Activated CD4-positive, alpha-beta memory T cell treated with anti-CD3 and anti-CD28 coated beads for 36 hours (primary cell): ENCODE measurements at places on chromosomes 5 and 9. TPM values are rescaled to one million over a fixed set of nuclear protein-coding genes. Genes with fewer than 3 reads are reported as not detected.

Gene GMCL2
- total RNA-seq: not detected

Gene ZDHHC11B
- total RNA-seq: 0.67 TPM

- no peaks in the 10 kb centered on the region for H3K36me3 ChIP-seq
- no peaks in the 10 kb centered on the region for H3K27me3 ChIP-seq
- H3K27ac ChIP-seq: no peak overlapping the region
Observed at GRCh38 chr5:140591747-140592372, 27.2 kb downstream of the SLC35A4 start.

Gene ITGA2
- 2.2 TPM for total RNA-seq

DNA sequence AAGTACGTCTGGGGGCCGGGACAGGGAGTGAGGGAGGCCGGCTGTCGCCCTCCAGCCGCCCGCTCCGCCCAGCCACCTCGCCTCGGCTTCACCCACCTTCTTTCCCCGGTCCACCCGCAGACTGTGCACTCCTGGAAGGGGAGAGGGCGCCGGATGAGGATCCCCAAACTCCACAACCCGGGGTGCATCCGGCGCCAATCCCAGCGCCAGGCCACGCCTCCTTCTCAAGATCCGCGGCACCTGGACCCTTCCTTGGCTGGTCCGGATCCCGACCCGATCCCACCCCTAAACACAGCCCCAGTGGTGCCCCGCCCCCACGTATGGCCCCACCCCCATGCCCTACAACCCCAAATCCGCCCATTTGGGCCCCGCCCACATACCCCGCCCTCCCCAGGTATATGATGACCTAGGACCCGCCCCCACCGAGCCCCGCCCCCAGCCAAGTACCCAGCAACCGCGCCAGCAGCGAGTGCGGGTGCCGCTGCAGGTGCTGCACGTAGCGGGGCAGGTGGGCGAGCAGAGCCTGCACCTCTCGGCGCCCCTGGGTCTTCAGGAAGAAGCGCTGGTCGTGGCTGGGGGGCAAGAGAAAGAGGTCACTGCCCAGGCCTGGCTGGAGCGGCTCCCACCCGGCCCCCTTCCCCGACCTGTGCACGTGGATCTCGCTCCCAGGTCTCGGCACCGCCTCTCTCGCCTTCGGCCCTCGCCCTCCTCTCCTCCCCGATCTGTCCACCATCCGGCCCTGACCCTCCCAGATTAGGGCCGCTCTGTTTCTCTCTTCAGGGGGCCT is 3.2 kb downstream of the PIP5KL1 start:
- peaks cover 17% of the 10 kb centered on the region for H3K4me1 ChIP-seq
- no peak overlapping the region for H3K27ac ChIP-seq
- H3K36me3 ChIP-seq: no peaks in the 10 kb centered on the region
- H3K4me3 ChIP-seq: peak overlapping the region; percentile 70

Gene COL5A1
- total RNA-seq: 0.12 TPM

Gene ANKRD31
- total RNA-seq: 0.33 TPM

DNA sequence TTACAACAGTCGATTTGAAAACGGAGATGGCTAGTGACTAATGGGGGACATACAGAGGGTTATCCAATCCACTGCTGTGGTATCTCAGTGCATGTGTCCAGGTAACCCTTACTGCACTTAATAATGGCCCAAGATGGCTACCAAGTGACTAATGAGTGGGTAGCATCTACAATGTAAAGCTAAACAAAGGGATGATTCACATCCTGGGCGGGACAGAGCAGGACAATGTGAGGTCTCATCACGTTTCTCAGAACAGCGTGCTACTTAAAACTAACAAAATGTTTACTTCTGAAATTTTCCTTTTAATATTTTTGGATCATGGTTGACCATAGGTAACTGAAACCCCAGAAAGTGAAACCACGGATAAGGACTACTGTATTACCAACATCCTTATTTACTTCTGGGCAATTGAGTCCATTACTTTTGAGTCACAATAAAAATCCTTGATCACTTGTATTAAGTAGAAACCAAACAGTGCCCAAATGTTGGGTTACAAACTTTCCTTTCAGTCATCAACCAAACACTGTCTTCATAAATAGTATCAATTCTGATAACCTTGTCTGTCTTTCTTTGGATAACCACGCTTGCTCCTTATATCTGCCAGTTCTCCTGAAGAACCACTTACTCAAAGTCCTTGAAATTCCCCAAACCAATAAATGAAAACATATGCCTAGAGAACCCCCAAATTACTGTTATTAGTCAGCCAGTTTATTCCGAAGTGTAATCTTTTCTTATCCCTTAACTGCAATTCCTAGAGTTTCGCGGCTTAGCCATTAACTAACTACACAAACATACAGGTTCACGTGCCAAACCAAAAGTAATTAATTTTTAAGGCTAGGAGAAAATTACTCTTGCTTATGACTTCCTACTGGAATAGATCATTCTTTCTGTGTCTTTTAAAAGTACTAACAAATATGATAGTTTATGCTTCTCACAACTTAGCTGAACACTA is 59.7 kb downstream of the ELL2 start:
- H3K27me3 ChIP-seq: no peaks in the 10 kb centered on the region
- peaks cover 8% of the 10 kb centered on the region for H3K4me1 ChIP-seq
- no peak overlapping the region for H3K4me3 ChIP-seq
- DNase-seq: peak; percentile 18
- H3K27ac ChIP-seq: no peak overlapping the region
- H3K36me3 ChIP-seq: peaks cover 54% of the 10 kb centered on the region

Gene WDR31
- total RNA-seq: 1.6 TPM

- peak overlapping the region; percentile 97 for H3K27ac ChIP-seq
- H3K4me3 ChIP-seq: peak overlapping the region; percentile 58
- peaks cover 1% of the 10 kb centered on the region for H3K27me3 ChIP-seq
- no peaks in the 10 kb centered on the region for H3K36me3 ChIP-seq
Observed at GRCh38 chr9:109918339-109919163, 138.6 kb downstream of the PALM2AKAP2 start.

DNA sequence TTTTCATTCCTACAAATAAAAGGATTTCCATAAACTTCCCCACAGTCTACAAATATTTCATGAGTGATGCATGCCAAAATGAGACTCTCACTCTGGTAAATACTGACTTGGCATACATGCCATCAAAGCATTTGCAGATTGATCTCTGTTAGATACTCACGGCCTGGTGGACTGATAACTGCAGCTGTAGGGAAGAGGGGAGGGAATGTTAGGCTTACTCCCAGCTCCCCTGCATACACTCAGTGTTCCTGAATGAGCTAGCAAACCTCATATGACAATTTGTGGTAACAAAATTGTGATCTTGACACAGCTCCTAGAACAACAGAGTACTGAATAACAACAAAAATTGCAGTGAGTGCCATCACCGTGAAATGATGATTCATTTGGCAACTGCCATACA is 435.3 kb downstream of the NR2F1-AS1 start:
- no peak overlapping the region for H3K27ac ChIP-seq
- no peaks in the 10 kb centered on the region for H3K4me1 ChIP-seq
- no peaks in the 10 kb centered on the region for H3K27me3 ChIP-seq
- no peak for DNase-seq

GRCh38 chr5:1512541-1513291 is 11.0 kb downstream of the LPCAT1 start:
- H3K27ac ChIP-seq: no peak overlapping the region
- peaks cover 20% of the 10 kb centered on the region for H3K4me1 ChIP-seq
- no peaks in the 10 kb centered on the region for H3K27me3 ChIP-seq
- H3K4me3 ChIP-seq: no peak overlapping the region

- H3K27ac ChIP-seq: no peak overlapping the region
- H3K4me3 ChIP-seq: no peak overlapping the region
Observed at GRCh38 chr9:134130503-134131375, 5.1 kb upstream of the WDR5 start.

- DNase-seq: no peak
- no peaks in the 10 kb centered on the region for H3K4me1 ChIP-seq
- H3K27me3 ChIP-seq: no peaks in the 10 kb centered on the region
- H3K36me3 ChIP-seq: no peaks in the 10 kb centered on the region
- H3K27ac ChIP-seq: no peak overlapping the region
Observed at GRCh38 chr9:80555782-80556325, 984.1 kb downstream of the TLE4 start.

GRCh38 chr5:62296998-62297397 is 9.0 kb upstream of the KIF2A start:
- no peak for DNase-seq
- peaks cover 62% of the 10 kb centered on the region for H3K4me1 ChIP-seq
- H3K27me3 ChIP-seq: no peaks in the 10 kb centered on the region
- peak overlapping the region; percentile 79 for H3K27ac ChIP-seq

- H3K4me3 ChIP-seq: no peak overlapping the region
- no peak for DNase-seq
- H3K4me1 ChIP-seq: no peaks in the 10 kb centered on the region
- no peak overlapping the region for H3K27ac ChIP-seq
- H3K27me3 ChIP-seq: peaks cover 14% of the 10 kb centered on the region
- H3K36me3 ChIP-seq: no peaks in the 10 kb centered on the region
Observed at GRCh38 chr5:154544646-154545045, 66.6 kb upstream of the HAND1 start.

GRCh38 chr5:175003531-175003930 is 279.1 kb downstream of the MSX2 start:
- peaks cover 3% of the 10 kb centered on the region for H3K27me3 ChIP-seq
- H3K4me3 ChIP-seq: no peak overlapping the region
- H3K36me3 ChIP-seq: peaks cover 4% of the 10 kb centered on the region
- DNase-seq: no peak
- H3K4me1 ChIP-seq: peaks cover 13% of the 10 kb centered on the region
- no peak overlapping the region for H3K27ac ChIP-seq

DNA sequence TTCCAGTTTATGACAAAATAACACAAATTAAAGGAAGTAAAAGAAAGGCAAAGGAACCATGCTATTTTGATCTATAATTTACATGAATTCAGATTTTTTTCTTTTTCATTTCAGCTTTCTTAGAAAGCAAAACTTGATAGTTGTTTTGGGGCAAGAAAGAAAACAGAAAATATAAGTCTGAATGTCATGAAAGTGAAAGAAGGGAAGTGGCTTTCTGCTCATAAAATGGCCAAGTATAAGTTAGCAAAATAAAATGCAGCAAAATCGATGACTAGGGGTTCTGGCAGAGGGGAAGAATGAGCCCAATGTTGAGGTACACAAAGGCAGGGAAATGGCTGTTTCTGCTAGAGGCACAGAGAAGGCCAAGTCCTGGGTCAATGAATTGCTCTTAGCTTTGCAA is 3.0 kb upstream of the IFNW1 start:
- no peak for DNase-seq
- H3K36me3 ChIP-seq: peaks cover 6% of the 10 kb centered on the region
- H3K4me1 ChIP-seq: peaks cover 22% of the 10 kb centered on the region
- H3K4me3 ChIP-seq: no peak overlapping the region

DNA sequence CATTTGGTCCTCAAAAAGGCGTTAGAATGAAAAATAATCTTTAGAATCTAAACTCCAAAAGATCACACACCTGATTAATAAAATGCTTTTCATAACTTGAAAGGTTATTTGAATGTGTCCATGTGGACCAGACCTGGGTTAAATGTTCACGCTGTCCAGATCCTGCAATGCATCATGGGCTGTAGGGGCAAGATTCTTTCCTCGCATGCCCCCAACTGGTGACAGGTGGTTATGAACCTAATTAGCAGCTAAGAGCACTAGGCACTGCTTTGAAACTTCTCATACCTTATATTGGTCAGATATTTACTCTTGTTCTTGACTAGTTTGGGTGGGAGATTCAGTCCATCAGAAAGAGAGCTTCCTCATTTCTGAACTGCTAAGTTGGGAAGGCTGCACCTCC is 19.3 kb upstream of the PIP5K1B start:
- peaks cover 26% of the 10 kb centered on the region for H3K27me3 ChIP-seq
- peak; percentile 42 for DNase-seq
- H3K27ac ChIP-seq: no peak overlapping the region
- H3K4me3 ChIP-seq: no peak overlapping the region
- no peaks in the 10 kb centered on the region for H3K36me3 ChIP-seq

Gene FOXD4L3
- total RNA-seq: not detected

DNA sequence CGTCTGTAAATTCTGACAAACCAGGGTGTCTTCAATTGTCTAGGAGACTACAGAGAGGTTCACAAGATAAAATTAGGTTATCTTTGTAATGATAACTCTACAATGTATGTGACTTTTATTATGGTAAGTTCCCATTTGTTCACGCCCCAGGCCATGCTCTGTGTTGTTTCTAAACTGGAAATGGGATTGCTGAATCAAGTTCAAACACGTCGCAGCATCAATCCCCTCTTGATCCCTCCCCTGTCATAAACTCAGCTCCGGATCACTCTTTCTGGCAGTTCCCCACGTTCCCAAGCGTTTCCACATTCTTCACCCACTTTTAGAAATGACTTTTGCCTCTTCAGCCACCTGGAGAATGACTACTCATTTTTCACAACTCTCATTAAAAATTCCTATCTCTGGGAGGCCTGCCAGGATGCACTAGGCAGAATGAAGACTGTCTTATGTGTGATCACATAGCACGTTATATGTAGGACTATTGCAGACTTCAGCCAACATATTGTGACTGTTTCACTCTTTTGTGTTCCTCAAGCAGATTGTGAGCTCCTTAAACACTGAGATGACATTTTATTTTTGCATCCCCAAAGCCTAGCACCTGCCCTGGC is 1124.2 kb upstream of the WWC1 start:
- no peaks in the 10 kb centered on the region for H3K4me1 ChIP-seq

DNA sequence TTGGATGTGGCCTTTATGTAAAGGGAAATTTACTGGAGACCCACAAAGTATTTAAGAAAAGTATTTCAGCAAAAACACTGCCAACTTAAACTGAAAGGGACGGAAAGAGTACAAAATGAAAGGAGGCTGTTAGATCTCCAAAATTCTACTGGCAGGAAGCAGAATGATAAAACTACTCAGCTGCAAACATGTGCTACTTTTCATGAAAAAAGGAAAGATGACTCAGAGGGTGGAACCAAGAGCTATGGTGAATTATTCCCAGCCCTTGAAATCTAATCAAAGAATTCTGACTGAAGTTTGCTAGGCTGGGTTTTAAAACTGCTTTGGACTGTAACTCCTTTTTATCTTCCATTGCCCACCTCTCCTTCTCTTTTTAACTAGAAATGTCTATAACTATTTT is 58.6 kb upstream of the ZBED3 start:
- DNase-seq: no peak
- H3K4me1 ChIP-seq: peaks cover 24% of the 10 kb centered on the region
- H3K27me3 ChIP-seq: peaks cover 5% of the 10 kb centered on the region
- no peaks in the 10 kb centered on the region for H3K36me3 ChIP-seq
- no peak overlapping the region for H3K27ac ChIP-seq
- H3K4me3 ChIP-seq: no peak overlapping the region

Gene FAM221B
- not detected for total RNA-seq

GRCh38 chr9:128396970-128397613 is 23.6 kb upstream of the CERCAM start:
- H3K36me3 ChIP-seq: peaks cover 5% of the 10 kb centered on the region
- no peak for DNase-seq
- no peak overlapping the region for H3K27ac ChIP-seq
